ENCODE measurements at places on chromosomes 5 and 9.

DNA sequence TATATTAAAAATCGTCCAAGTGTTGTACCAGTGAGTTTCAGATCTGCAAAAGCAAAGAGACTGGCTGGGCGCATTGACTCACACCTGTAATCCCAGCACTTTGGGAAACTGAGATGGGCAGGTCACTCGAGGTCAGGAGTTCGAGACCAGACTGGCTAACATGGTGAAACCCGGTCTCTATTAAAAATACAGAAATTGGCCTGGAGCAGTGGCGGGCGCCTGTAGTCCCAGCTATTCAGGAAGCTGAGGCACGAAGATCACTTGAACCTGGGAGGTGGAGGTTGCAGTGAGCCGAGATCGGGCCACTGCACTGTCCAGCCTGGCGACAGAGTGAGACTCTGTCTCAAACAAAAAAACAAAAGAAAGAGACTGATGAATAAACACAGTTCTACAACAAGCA lies 18.3 kb upstream of the B4GALT1 start:
- no peak for DNase-seq

GRCh38 chr9:126393876-126394275 lies 67.2 kb downstream of the MVB12B start:
- no peak for DNase-seq

DNA sequence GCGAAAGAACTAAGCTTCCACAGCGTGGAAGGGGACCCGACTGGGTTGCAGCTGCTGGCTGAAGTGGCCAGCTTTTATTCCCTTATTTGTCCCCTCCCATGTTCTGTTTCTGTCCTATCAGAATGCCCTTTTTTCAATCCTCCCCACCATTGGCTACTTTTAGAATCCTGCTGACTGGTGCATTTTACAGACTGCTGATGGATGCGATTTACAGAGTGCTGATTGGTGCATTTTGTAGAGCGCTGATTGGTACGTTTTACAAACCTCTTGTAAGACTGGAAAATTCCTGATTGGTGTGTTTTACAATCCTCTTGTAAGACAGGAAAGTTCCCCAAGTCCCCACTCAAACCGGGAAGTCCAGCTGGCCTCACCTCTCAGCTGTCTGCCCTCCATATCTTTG lies 50.7 kb downstream of the KLF9 start:
- DNase-seq, result no peak

GRCh38 chr5:90558344-90559192 lies at the start of gene ADGRV1:
ADGRV1 (plus strand) TSS chr5:90558797; CDS start chr5:90558896, 99 bp downstream.
- no peak for DNase-seq

GRCh38 chr9:36166168-36166927 lies 2.8 kb upstream of the CCIN start:
- DNase-seq, result peak; percentile 72

DNA sequence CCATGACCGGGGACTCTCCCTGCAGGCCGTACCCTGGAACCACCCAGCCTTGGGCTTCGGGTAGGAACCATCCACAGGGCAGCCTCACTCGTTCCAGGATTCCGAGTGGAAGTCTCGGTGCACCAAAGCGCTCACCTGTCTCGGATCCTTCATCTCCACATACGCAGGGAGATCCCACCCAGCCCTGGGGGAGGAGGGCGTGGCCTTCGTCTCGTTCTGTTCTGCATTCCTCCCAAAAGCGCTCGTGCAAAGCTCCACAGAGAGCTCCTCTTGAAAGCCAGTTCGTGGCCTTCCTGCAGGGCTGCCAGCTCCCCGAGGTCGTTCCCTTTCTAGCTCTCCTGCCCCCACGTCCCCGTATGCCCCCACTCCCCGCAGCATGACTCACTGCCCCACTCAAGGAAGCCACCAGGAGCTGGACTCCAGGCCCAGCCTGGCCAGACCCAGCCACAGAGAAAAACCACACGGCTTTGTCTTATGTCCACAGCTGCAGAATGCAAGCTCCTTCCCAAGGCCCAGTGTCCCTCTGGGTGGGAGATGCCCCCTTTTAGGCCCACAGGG lies 65.0 kb upstream of the SARDH start:
- DNase-seq, result no peak

DNA sequence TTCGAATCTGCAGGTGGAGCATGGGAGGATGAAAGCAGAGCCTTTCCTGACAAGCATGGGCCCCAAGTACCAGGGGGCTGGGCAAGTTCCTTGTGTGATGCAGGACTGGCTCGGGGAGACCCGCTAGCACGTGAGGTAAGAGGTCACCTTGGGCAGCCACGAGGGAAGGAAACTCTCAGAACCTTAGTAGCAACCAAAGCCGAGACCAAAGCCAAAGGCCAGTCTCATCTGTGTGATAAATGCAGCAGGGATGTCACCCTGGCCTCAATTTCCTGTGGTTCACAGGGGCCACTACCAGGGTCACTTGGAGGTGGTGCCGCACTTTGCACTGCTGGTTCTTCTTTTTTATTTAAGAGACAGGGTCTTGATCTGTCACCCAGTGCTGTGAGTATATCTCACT lies 39.5 kb downstream of the PRRT1B start:
- no peak for DNase-seq

GRCh38 chr5:172405226-172406107 lies 48.9 kb downstream of the SH3PXD2B start:
- no peak for DNase-seq

DNA sequence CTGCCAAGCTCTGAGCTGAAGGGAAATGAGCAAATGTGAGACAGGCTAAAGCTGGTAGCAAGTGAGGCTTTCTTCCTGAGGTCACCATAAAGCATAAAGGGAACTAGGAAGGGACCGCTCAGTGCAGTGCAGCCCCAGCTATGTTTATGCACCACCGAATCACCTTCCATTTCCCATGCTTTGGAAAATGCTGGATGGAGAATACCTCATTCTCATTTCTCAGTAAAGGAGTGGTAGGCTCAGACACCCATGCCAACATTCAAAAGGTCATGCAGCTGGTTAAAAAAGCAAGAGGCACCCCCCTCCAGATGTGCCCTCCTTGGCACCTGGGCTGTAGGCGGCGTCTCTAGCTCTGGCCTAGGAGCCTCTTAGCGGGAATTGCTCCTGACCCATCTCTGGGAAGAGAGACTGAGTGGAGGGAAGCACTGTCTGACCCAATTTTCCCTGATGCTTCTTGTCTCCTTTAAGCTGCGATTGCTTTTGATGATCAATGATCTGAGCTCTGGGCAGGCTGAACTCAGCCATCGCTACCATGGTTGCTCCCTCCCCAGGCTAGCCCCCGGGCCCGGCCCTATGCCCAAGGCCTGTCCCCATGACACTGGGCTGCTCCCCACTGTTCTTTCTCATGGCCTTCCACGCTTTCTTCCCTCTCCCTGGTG lies 58.7 kb downstream of the ZNF354C start:
- DNase-seq, result no peak

DNA sequence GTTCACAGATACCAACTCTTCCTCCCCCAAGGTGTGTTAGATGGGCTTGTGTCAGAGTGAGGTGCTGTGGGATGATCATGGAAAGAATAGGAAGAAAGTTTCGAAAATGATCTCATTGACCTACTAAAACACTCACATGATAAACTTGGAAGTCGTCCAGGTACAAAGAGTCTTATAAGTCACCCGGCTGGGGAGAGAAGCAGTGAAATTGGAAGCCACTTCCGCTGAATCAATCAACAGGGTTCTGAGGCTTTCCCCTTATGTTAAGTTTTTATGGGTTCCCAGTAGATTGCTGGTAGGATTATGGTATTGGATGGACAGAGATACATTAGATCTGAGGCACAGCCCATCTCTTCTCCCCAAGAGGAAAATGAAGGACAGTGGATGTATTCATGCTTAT lies 218.8 kb upstream of the MSX2 start:
- no peak for DNase-seq

GRCh38 chr9:75228893-75229292 lies 140.6 kb downstream of the OSTF1 start:
- no peak for DNase-seq

- DNase-seq, result no peak
Observed at GRCh38 chr5:123360201-123360571, 63.0 kb downstream of the CEP120 start.

GRCh38 chr9:16090907-16091629 lies 538.2 kb downstream of the CCDC171 start:
- no peak for DNase-seq

DNA sequence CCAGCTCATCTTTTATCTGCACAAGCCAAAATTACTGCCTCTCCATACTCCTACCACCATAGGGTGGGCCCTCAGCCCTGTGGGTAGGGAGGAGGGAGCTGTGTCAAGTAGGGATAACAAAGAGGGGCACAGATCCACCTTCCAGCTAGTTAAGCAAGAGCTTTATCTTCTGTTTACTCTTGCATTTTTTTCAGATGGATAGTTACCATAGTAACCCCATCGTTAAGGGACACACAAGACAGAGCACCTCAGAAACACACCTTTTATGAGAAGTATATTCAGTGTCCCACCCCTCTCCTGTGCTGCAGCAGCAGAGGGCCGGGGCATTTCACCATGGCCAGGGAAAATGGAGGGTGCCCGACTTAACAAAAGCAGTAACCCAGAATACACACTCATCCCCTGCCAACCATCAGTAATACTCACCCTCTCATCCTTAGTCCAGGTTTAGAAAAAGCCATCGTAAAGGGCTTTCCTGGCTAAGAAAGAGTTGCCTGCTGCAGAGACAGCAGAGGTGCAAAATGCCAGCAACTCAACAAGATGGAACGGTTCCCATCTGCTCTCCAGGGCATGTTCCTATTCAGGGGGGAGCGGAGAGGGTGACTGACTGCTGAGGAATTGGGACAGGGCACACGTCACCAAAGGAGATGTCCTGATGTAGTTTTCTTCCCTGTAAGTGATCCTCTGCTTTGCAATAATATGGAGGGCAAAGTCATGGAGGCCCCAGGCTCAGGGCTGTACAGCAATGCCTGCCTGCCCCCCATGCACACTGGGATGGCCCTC lies 25.1 kb downstream of the MACROH2A1 start:
- no peak for DNase-seq

- DNase-seq, result no peak
Observed at GRCh38 chr5:137751869-137752491, 2.2 kb downstream of the HNRNPA0 start.

GRCh38 chr9:92538541-92538940 lies 2.8 kb upstream of the ECM2 start:
- no peak for DNase-seq

DNA sequence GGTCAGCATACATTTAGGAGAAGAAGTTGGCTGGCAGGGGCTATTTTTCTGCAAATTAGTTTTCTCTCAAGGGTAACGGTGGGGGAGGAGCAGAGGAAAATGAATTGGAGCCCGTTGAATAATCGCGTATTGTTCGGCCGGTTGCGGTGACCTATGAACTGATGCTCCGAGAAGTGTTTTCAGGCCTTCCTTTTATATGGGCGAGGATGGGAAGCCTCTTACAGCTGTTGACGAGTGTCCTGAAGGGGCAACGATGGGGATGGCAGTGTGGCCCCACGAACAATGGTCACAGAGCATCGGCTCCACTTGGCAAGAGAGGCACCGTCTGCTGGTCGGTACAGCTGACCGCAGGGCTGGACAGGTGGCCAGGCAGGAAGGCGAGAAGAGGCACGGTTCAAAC lies 400.7 kb downstream of the ZSWIM6 start:
- DNase-seq, result no peak

DNA sequence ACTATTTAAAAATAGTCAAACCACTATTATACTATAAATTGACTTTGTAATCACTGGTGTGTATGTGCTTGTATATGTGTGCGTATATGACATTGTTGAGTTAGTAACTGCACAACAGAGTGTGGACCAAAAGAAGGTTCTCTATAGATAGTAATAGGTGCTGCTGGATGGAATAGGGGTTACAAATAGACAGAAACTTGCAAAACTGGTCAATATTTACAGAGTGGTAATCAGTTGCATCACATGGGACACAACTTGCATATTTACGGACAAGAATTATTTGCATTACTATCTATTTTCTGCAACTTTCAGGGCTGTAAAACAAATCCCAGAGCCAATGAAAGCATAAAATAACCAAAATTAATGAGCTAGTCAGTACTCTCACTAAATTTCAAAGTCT lies 42.4 kb downstream of the TNFSF8 start:
- no peak for DNase-seq

DNA sequence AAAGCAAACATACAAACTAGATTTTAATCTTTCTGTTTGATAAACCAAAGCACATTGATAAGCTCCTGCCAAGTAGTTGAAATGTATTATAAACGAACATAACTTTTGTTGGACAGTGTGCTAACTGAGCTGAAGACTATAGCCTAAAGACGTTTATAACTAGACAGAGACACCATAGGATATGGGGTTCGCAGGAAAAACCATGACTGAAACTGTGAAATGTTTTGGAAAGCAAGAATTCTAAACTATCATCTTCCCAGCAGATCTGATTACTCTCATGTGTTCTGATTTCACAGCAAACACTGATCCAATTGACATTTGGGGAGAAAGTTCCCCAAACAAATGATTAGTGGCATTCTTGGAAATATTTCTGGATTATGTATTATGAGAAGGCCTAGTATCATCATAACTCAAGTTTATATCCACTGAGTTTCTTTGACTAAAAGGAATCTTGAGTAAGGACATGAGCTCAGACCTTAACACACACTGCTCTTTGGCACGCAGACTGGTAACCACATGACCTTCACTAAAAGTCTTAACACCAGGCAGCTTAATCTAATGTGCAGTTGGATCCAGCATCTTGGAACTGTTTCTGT lies 375.2 kb downstream of the ZNF608 start:
- DNase-seq, result no peak

GRCh38 chr9:128685636-128686489 lies 3.2 kb upstream of the SET start:
- peak; percentile 30 for DNase-seq

DNA sequence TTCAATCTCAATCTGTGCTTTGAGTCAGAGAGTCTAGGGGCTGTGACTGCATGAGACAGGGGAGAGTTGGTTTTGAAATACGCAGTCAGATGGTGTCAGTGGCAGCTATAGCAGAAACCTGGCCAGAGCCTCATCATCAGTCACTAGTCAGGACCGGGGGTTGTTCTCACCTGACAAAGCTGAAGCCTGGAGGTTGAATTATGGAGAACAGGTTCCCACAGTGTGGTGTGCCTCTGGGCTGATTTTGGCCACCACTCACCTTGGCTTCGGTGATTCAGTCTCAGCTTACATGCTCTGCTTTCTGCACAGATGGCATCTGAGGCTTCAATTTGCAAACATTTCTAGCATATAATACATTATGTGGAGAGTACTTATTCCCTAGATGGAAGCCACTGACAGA lies 387.3 kb downstream of the YTHDC2 start:
- no peak for DNase-seq

GRCh38 chr5:105101577-105101976 lies 1539.0 kb upstream of the NUDT12 start:
- DNase-seq, result no peak

- no peak for DNase-seq
Observed at GRCh38 chr9:98590101-98590500, 118.6 kb downstream of the GABBR2 start.

GRCh38 chr9:37543468-37543867 lies 32.7 kb downstream of the FBXO10 start:
- no peak for DNase-seq

GRCh38 chr9:76701441-76702039 lies 62.7 kb upstream of the PCA3 start:
- no peak for DNase-seq

DNA sequence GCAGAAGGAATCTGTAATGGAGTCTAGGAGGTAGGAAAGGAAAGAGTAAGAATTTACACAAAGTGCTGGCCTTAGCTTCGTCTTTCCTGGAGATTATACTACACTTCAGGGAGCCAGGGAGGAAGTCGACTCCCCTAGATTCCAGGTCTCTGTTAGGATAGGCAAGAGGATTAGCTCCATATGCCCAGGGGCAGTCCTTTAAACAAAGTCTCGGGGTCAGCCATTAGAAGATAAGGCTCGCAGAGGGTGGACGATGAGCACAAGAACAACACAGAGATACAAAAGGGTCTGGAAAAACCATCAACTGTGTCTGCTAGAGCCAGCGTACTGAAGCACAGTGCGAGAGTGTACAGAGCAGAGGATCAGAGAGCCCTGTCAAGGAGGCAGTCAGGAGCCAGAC lies 344.7 kb upstream of the TNC start:
- DNase-seq, result no peak

All from activated T-cell treated with anti-CD3 and anti-CD28 coated beads for 1 hour (primary cell).